ENCODE measurements at places on chromosomes 12 and 14.

DNA sequence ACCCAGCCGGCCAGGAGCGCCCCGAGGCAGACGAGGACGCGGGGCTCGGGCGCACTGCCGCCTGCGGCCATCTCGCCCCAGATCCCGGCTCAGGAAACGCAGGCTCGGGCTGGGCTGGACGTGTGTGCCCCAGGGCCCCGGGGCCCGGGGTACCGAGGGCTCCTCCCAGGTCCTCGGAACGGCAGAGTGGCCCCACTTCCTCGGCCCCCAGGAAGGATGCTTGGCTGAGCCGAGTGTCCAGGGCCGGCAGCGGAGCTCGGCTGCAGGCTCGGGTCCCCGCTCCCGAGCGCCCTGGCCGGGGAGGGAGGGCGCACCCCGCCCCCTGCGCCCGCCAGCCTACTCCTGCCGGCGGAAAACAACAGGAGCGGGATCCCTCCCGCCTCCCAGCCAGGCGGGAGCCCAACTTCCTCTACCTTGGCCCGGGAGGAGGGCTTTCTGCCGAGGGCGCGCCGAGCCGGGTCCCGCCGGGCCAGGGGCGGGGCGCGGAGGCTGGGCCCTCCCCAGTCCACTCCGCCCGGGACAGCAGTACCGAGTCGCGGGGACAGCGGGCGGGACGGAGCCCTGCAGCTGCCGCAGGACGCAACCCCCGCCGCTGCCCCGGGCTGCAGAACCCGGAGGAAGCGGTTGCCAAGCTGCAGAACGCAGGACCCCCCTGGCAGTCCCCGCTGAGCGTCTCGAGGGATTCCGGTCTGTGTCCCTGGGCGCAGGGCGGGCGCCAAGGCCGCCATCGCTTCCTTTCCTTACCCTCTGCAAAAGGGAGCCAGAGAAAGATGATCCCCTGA is at the start of gene VSIG10:
TSS of gene VSIG10 (minus strand) at position 411 of the 782 bp plus-strand sequence. CDS start at position 71, 340 bp downstream.
- no peak for DNase-seq

DNA sequence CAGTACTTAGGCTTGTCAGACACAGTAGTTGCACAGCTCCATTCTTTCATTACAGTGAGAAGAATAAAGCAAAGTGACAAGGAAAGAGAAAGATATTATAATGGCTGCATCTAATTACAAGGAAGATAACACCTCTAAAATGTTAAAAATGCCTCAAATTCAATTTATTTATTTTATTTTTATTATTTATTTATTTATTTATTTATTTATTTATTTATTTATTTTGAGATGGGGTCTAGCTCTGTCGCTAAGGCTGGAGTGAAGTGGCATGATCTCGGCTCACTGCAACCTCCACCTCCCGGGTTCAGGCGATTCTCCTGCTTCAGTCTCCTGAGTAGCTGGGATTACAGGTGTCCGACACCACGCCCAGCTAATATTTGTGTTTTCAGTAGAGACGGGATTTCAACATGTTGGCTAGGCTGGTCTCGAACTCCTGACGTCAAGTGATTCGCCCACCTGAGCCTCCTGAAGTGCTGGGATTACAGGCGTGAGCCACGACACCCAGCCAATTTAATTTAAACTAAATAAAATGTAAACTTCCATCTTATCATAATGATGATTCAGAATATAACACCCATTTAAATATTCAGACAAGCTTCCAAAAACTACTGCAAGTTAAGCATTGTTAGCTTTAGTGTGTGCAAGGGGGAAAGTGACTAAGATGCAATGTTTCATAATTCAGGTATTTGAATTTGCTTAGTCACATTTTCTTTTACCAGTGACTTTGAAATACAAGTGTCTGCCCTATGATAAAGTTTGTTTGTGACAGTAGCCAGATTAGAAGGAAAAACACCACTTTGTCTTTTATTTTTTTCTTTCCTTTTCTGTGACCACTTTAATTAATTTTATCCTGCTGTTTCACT is 2.4 kb upstream of the CFAP54 start:
- no peak for DNase-seq

DNA sequence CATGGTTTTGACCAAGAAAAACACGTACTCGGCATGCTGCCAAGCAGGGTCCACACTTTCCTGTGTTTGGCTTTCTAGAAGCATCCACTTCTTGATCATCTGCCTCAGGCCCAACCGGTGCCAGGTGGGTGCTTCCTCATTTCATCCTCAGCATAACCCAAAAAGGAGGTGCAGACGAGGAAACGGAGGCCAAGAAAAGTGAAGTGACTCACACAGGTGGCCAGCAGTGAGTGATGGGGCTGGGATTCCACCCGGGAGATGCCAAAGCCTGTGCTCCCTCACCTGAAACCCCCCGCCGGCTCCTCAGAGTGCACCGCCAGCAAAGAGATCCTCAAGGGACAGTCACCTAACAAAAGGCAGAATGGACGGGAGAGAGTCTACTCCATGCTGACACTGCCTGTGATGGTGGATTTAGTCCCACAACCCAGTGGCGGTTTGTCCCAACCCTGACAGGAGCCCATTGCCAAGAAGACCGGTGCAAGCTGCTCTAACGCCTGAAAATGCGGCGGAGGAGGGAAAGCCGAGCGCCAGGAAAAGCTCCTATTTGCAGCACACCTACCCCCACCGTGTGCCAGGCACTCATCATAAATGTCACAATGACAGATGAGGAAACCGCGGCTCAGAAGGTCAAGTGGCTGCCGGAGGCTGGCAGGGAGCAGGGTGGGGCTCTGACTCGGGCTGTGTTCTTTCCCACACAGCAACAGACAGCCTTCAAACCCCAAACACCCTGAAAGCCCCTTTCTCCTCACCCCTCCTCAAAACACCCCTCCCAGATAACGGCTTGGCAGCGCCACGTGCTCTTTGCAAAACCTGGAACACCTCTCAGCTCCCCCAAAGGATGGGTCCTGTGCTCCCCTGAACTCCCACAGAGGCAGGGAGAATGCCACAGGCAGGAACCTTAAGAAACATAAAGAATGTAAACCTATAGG is 18.8 kb downstream of the BCL11B start:
- no peak for DNase-seq

DNA sequence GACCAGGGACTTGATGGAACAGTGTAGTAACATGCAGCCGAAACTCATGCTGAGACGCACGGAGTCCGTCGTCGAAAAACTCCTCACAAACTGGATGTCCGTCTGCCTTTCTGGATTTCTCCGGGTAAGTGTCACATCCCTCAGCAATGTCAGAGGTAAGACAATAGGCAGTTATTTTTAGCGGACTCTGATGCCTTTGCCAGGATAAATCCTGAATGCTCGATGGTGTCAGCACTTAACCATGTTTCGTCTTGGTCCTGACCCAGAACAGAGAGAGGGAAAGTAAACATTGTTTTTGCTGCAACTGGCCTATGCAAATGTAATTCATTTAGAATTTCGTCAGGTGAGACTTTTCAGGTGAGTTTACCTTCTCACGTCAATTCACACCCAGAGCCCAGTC is 112.3 kb downstream of the PLXNC1 start:
- no peak for DNase-seq

- DNase-seq: no peak
Measured at GRCh38 chr14:61489932-61490331, 168.6 kb downstream of the PRKCH start.

DNA sequence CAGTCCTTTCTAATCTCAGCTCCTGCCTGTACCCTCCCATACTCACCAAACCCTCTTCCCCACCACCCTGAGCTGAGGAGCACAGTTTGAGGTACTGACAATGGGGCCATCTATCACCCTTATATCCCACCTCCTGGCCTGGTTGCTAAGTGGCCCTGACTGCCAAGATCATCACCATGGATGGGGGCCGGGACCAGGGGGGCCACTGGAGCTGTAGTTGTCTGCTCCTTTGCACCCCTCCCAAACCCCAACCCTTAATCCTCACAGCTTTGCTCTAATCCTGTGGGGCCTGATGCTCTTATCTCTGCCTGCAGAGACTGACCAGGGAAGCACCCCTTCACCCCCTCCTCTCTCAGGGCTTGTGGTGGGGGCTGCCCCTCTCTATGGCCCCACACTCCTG is 395 bp upstream of the GNB3 start:
- DNase-seq: no peak

DNA sequence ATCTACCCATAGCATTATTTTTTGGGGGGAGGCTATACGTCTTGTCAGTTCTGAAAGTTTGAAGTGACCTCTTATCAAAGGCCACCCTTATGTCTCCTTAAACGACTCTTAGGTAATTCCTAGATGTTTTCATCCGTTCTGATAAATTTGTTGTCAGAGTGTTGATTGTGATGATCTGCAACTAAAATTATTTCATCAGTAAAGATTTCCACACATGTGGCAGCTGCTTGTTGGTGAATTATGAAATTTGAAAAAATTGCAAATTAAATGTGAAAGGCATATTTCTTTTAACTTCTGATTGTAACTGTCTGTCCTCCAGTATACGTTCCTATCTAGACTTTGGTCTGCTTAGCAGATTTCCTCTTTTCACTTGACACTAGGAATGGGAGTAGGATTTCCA is 1.4 kb downstream of the ADIPOR2 start:
- DNase-seq: no peak

- DNase-seq: no peak
Measured at GRCh38 chr12:62520361-62520760, 53.7 kb downstream of the MON2 start.

DNA sequence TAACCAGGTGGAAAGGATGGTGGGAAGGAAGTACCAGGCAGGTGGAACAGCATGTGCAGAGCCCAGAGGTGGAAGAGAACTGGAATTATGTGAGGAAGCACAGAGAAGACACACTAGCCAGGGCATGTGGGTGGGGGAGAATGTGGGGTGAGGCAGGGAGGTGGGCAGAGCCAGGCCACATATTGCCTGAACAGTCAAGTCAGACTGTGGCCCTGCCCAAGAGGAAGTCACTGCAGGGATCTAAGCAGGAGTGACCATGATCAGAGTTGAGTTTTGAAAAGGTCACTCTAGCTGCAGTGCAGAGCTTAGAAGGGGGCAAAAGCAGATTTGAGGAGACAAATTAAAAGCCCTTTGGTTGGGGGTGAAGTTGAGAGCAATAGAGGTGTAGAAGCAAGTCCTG is 114.0 kb upstream of the SLC38A2 start:
- no peak for DNase-seq

Measured in stimulated activated CD8-positive, alpha-beta memory T cell treated with anti-CD3 and anti-CD28 coated beads, Interleukin-4, amount 100 ng/mL, for 1 hour (primary cell).